Stimulated activated CD4-positive, alpha-beta T cell treated with anti-CD3 and anti-CD28 coated beads, Interleukin-12 subunit alpha, Interleukin-12 subunit beta, amount 100 ng/mL, for 24 hours (primary cell): ENCODE measurements at places on chromosomes 11 and 22.

- DNase-seq: peak; percentile 70
These were observed 11.2 kb upstream of the BID start for GRCh38 chr22:17785185-17786184.

GRCh38 chr11:16779436-16779835, 41.0 kb downstream of the C11orf58 start:
- no peak for DNase-seq

GRCh38 chr11:66981976-66982578, 7.0 kb downstream of the C11orf86 start:
- DNase-seq: no peak

GRCh38 chr11:33668468-33668825, 32.2 kb downstream of the C11orf91 start:
- no peak for DNase-seq

GRCh38 chr11:65320386-65321075, 5.9 kb downstream of the CDC42EP2 start:
- DNase-seq: no peak

- no peak for DNase-seq
These were observed 258.1 kb downstream of the C11orf87 start for GRCh38 chr11:109680127-109680526.

DNA sequence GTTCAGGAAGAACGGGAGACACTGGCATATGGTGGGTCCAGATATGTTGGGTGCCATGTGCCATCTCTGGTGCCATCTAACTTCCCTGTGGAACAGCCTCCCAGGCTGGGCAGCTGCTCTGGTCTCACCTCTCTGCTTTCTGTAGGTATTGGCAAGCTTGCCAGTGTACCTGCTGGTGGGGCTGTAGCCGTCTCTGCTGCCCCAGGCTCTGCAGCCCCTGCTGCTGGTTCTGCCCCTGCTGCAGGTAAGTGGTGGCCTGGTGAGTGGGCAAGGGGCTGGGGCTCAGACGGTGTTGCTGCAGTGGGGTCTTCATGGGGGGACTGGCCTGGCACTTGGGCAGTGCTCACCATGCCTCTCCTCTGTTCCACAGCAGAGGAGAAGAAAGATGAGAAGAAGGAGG, 2.6 kb downstream of the RPLP2 start:
- DNase-seq: no peak

DNA sequence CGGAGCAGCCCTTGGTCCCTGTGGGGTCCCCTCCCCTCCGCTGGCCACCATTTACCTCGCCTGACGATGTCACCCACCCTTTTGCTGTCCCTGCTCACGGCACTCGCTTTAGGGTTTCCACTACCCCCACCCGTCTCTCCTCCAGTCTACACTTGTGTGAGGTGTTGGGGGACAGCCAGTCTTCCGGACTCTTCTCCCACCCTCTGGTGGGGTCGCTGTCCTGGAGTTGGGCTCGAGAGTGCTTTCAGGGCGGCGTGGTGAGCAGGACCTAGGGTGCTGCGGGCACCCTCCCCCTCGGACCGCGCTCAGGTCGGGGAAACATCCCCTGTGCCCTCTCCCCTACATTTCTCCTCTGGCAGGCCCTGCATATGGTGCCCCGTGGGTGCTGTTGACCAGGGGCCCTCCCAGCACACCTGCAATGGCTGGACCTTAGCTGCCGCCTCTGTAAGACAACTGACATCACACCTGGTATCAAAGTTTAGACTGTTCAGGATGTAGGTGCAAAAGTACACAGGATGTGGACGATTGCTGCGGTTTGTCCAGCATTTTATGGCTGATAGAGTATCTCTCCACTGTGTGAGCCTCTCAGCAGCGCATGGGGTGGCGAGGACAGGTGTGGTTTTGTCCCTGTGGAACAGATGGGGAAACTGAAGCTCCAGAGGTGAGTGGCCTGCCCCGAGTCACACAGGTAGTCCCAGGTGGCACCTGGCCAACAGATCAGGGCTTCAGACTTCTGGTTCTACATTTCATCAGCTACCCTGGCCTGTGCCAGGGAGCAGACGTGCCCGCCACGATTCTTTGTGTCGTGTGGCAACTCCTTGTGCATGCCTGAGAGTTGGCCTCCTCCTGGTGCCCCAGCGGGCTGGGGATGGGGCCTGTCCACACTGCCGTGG, 1.2 kb downstream of the GRK2 start:
- DNase-seq: no peak

GRCh38 chr11:66686801-66687750, 9.4 kb upstream of the RBM4B start:
- no peak for DNase-seq

GRCh38 chr22:30941363-30941740, 27.2 kb downstream of the MORC2 start:
- no peak for DNase-seq

GRCh38 chr22:22058633-22059290, 76.2 kb upstream of the TOP3B start:
- no peak for DNase-seq

- DNase-seq: no peak
These were observed 41.8 kb upstream of the SHANK2 start for GRCh38 chr11:71293961-71294782.

GRCh38 chr22:38175206-38176118, 6.2 kb downstream of the PLA2G6 start:
- DNase-seq: no peak

DNA sequence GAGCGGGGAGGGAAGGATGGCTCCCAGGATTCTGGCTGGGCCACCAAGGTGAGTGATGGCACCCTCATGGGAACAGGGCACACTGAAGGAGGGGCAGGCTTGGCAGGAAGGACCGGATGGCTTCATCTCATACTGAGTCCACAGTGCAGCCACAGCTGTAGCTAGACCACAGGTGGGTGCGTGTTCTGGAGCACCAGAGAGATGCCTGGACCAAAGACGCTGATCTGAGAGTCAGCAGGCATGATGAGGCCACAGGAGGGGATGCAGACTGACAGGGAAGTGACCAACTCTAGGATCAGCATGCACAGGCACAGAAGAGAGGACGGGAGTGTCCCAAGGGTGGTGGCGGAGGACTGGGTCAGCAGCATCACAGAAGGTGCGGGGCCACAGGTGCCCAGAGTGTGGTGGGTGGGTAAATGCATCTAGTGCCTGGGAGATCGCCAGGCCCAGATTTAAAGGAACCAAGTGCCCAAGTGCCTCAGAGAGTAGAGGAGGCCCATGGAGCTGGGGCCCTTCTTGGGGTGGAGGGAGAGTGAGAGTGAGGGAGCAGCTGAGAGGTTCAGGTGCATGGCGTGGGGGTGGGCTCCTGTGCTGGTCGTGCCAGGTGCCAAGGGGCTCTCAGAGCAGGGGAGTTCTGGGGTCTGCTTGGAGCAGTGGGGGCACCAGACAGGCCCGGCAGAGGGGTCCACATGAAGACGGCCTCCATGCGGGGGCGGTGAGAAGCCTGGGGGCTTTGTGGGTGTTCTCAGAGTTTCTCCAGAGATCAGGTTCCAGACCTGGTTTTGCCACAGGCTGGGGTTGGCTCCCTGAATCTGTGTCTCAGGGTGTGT, 113.7 kb downstream of the CEP164 start:
- DNase-seq: no peak

DNA sequence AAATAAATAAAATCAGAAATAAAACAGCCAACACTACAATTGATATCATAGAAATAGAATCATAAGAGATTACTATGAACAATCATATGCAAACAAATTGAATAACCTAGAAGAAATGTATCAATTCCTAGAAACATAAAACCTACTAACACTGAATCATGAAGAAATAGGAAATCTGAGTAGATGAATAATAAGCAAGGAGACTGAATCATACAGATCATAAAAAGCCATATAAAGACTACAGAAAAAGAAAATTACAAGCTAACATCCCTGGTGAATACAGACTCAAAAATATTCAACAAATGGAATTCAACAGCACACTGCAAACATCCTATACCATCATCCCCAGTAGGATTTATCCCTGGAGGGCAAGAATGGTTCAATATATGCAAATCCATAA, 135.6 kb downstream of the SBF2 start:
- no peak for DNase-seq

DNA sequence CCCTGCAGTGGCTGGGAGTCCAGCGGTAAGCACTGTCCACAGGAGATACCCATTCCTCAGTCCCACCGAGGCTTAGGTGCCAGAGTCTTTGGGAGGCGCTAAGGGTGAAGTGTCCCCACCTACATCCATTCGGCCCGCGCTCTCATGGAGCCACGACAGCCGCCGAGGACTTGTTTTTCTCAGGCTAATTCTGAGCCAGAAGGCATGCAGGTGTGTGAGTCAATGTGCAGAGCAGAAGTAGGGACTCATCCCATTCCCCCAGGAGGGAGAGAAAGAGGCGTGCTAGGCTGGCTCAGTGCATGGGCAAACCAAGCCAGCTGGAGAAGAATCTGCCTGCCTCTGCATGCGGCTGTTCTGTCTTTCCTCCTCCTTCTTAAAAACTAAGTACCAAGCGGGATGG, 46.6 kb downstream of the KCNC1 start:
- no peak for DNase-seq

- DNase-seq: no peak
These were observed 592.9 kb downstream of the TBC1D22A start for GRCh38 chr22:47355388-47355725.

GRCh38 chr11:61020551-61021235, 49.2 kb downstream of the CD6 start:
- no peak for DNase-seq

DNA sequence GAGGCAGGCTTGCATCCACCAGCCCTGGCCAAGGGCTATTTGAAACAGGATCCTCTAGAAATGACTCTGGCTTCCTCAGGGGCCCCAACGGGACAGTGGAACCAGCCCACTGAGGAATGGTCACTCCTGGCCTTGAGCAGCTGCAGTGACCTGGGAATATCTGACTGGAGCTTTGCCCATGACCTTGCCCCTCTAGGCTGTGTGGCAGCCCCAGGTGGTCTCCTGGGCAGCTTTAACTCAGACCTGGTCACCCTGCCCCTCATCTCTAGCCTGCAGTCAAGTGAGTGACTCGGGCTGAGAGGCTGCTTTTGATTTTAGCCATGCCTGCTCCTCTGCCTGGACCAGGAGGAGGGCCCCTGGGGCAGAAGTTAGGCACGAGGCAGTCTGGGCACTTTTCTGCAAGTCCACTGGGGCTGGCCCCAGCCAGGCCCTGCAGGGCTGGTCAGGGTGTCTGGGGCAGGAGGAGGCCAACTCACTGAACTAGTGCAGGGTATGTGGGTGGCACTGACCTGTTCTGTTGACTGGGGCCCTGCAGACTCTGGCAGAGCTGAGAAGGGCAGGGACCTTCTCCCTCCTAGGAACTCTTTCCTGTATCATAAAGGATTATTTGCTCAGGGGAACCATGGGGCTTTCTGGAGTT, 13.3 kb downstream of the IL10RA start:
- DNase-seq: no peak

- DNase-seq: no peak
These were observed 483.3 kb upstream of the ARHGAP42 start for GRCh38 chr11:100203789-100204188.

DNA sequence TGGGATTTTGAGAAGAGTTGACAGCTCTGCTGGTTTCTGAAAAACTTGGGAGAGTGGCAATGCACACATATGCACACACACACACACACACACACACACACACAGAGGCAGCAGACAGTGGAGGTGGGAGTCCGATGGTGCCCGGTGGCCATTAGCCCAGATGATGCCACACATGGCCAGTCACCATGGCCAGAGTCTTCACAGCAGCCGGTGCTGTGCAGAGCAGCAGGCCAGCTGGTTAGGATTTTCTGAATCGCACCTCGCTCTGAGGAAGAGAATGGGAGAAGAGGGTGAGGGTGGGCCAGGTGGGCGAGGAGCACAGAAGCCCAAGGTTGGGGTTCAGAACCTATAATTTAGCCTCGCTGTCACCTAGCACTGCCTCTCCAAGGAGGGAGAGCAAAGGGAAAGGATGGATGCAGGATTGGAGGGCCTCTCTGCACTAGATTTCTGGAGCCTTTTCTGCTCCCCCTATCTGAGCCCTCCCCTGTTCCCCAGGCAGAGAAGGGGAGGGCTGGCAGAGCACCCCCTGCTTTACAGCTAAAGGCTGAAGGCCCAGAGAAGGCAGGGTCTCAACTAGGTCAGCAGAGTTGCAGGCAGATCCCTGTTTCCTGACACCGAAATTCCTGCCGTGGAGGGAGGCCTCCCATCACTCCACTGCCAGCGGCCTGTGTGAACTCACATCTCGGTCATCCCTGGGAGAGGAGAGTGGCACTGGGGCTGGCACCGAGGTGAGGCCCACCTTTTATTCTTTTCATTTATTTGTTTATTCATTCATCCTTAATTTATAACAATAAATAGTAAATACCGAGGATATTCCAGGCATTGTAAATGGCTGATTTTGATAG, 25.8 kb upstream of the FXYD6 start:
- no peak for DNase-seq

DNA sequence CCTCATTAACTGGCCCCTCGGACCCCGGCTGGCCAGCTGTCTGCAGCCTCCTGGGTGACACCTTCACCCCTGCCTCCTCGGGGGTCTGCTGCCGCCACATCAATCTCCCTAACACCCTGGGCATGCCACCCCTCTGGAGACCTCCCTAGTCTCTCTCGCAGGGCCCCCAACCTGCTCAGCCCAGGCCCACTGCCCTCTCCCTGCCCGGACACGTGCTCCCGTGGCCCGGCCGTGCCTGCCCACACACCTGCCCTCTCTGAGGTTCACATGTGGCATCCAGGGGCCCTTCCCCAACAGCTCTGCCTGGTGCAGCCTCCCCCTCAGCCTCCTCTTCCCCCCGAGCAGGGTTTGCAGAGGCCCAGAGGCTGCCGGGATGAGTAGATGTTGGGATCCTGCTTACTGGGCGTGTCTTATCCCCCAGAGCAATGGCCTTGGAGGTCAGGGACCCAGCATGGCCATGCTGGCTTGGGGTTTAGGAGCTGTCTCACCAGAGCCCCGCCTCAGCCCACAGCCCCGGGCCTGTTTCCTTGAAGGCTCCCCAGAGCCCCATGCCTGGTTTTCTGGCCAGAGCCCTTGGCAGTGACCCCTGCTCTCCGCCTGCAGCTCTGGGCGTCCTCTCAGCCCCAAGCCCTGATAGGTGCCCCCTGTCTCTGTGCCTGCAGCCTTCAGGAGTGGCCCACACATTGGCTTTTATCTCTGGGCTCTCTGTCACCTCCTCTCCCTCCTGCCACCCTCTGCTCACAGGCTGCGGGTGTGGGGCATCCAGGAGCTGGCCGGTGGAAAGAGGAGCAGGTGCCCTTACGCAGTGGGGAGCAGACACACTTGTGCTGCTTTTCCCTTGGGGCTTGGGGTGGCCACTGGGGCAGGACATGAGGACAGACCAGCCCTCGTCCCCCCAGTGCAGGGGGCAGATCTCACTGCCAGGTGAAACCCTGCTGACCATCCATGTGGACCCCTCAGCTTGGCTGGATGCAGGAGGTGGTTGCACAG, 25.7 kb upstream of the SEPTIN5 start:
- no peak for DNase-seq

GRCh38 chr22:27800250-27801201, 1.0 kb downstream of the MN1 start:
- DNase-seq: no peak

DNA sequence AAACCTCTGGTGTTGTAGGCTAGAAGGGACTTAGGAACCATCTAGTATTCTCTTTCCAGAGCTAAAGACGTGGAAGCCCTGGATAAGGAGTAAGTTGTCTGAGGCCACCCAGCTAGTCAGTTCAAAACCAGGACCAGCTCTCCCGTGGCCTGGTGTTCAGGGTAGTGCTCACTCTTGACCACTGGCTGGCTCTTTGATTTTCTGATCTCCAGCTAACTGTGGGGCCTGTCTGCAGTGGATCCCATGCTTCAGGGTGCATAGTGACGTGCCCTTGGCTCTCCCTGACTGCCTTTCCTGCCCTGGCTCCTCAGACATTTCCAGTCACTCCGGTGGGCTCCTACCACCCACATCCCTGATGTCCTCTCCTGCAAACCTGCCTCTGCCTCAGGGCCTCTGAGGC, 1.3 kb downstream of the CLMP start:
- DNase-seq: no peak
